ENCODE measurements at places on chromosomes 11 and 22. TPM values are rescaled to one million over a fixed set of nuclear protein-coding genes. Genes with fewer than 3 reads are reported as not detected.

The CLTCL1 gene
- total RNA-seq = 15.5 TPM

The IL17REL gene
- total RNA-seq = 0.34 TPM

DNA sequence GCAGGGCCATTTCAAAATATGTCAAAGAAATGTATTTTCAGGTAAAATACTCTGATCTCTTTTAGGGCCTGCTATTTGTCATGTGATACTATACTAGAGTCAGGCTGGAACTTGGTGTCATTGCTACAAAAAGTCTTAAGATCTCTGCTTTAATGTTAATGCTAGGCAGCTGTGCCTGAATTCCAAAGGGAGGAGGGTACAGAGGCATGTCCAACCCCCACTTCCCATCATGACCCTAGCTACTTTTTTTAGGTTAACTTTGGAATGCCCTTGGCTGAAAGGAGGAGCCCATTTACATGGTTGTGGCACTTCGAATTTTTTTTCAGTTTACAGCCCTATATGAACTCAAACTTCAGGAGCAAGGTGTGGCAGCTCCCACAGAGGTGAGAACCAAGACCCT lies 58.1 kb downstream of the OSBP2 start:
- H3K27ac ChIP-seq = no peak overlapping the region
- peaks cover 13% of the 10 kb centered on the region for H3K36me3 ChIP-seq
- peaks cover 11% of the 10 kb centered on the region for H3K4me1 ChIP-seq

DNA sequence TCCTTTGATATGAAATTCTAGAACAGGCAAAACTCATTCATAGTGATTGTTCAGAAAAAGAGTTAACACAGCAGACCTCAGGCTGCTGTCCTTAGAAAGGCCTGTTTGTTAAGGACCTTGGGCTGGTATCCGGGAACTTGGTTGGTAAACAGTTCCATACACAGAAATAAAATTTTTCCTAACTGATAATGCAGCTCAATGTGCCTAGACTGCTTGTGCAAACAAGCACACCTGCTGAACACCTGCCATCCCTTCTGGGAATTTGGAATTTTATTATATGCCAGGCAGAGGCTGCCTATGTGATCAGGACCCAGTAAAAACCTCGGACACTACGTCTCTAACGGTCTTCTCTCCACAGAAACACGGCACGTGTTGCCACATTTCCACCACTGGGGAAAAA lies 11.5 kb downstream of the THAP12 start:
- no peak for DNase-seq
- H3K27me3 ChIP-seq = no peaks in the 10 kb centered on the region

- no peak for DNase-seq
- no peak overlapping the region for H3K4me3 ChIP-seq
- H3K27ac ChIP-seq = no peak overlapping the region
- peaks cover 23% of the 10 kb centered on the region for H3K4me1 ChIP-seq
- peaks cover 7% of the 10 kb centered on the region for H3K36me3 ChIP-seq
These were observed 22.6 kb downstream of the FADD start for GRCh38 chr11:70225681-70226177.
